ENCODE measurements at places on chromosomes 11 and 22.

GRCh38 chr11:95119361-95120060 lies 29.9 kb downstream of the ENDOD1 start:
- DNase-seq = no peak
- H3K27ac ChIP-seq = no peak overlapping the region

DNA sequence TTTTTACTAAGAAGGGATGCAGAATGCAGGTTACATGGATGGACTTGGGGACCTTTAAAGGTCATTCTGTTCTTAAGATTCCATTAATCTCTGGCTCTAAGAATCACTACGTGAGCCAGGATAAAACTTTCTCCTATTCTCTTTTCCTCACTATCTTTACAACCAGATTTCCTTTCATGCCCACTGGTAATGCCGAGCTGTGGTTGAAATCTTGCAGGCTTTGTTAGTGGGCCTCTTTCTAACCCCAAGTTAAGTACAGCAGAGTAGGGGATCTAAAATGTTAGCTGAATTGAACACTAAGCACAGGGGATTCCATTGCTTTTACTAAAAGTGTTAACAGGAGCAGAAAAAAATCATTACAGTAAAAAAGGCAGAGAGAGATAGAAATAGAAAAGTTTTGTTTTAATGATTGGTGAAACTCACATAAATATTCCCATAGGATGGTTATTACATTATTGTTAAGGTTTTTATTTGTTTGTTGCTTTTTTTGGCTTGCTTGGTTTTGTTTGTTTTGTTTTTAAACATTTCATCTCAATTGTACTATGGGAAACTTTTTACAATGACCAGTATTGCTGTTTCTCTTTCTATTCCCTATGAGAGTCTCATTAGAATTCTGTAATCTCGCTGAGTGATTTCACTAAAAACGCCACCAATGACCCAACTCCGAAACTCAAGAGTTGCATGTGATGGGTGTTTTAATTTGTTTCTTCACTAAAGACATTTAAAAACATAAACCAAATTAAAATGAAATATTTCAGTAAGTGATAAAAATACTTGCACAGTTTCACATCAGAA lies 54.1 kb upstream of the HTATIP2 start:
- no peak overlapping the region for H3K4me3 ChIP-seq
- H3K27ac ChIP-seq = no peak overlapping the region
- DNase-seq = no peak
- peaks cover 6% of the 10 kb centered on the region for H3K4me1 ChIP-seq
- no peaks in the 10 kb centered on the region for H3K27me3 ChIP-seq

- H3K27ac ChIP-seq = no peak overlapping the region
- H3K27me3 ChIP-seq = no peaks in the 10 kb centered on the region
- peaks cover 8% of the 10 kb centered on the region for H3K36me3 ChIP-seq
- no peak for DNase-seq
- no peaks in the 10 kb centered on the region for H3K4me1 ChIP-seq
Measured at GRCh38 chr11:73671701-73672100, 25.3 kb downstream of the PLEKHB1 start.

GRCh38 chr11:93686812-93687211 lies 25.3 kb downstream of the CEP295 start:
- no peaks in the 10 kb centered on the region for H3K4me1 ChIP-seq
- no peak overlapping the region for H3K4me3 ChIP-seq
- peaks cover 86% of the 10 kb centered on the region for H3K36me3 ChIP-seq
- no peaks in the 10 kb centered on the region for H3K27me3 ChIP-seq
- DNase-seq = no peak

GRCh38 chr11:4459500-4459899 lies 10.4 kb downstream of the OR52K2 start:
- H3K4me1 ChIP-seq = no peaks in the 10 kb centered on the region
- H3K27ac ChIP-seq = no peak overlapping the region
- H3K4me3 ChIP-seq = no peak overlapping the region
- no peak for DNase-seq
- H3K27me3 ChIP-seq = no peaks in the 10 kb centered on the region

DNA sequence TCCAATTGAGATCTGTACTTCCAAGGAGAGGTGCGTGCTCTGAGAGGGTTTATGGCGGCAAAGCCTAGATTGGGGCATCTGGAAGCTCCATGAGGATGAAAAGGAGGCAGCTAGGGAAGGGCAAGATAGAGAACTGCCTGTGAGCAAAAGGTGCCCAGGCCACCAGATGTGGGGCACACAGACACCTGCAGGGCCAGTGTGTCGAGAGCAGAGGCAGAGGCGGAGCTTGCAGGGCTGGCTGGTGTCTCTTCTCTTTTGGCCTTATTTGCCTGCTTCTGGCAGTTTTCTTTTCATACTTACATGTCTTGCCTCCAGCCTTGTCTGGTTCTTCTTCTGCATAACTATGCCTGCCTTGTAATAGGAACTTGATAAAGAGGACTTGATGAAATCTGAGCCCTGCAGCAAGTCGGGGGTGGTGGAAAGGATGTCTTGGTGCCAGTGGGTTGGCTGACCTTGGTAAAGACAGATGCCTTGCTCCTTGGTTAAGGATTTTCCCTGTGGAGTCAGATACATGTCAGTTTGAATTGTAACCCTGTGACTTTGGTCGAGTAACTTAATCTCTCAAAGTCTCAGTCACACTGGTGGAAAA lies 680.3 kb downstream of the NTM start:
- no peaks in the 10 kb centered on the region for H3K36me3 ChIP-seq
- H3K27me3 ChIP-seq = no peaks in the 10 kb centered on the region
- H3K27ac ChIP-seq = no peak overlapping the region
- no peaks in the 10 kb centered on the region for H3K4me1 ChIP-seq
- H3K4me3 ChIP-seq = no peak overlapping the region
- DNase-seq = no peak

- no peak for DNase-seq
- H3K4me3 ChIP-seq = no peak overlapping the region
- H3K4me1 ChIP-seq = peaks cover 6% of the 10 kb centered on the region
Measured at GRCh38 chr11:76156971-76157427, 49.3 kb downstream of the WNT11 start.

GRCh38 chr11:121656328-121657090 lies 203.7 kb upstream of the SORL1-AS1 start:
- peaks cover 23% of the 10 kb centered on the region for H3K4me1 ChIP-seq
- H3K36me3 ChIP-seq = no peaks in the 10 kb centered on the region
- H3K4me3 ChIP-seq = no peak overlapping the region
- H3K27me3 ChIP-seq = no peaks in the 10 kb centered on the region

- H3K4me3 ChIP-seq = no peak overlapping the region
- H3K27ac ChIP-seq = no peak overlapping the region
- DNase-seq = no peak
- no peaks in the 10 kb centered on the region for H3K27me3 ChIP-seq
- H3K4me1 ChIP-seq = no peaks in the 10 kb centered on the region
Measured at GRCh38 chr11:74417379-74417804, 19.2 kb upstream of the PGM2L1 start.

DNA sequence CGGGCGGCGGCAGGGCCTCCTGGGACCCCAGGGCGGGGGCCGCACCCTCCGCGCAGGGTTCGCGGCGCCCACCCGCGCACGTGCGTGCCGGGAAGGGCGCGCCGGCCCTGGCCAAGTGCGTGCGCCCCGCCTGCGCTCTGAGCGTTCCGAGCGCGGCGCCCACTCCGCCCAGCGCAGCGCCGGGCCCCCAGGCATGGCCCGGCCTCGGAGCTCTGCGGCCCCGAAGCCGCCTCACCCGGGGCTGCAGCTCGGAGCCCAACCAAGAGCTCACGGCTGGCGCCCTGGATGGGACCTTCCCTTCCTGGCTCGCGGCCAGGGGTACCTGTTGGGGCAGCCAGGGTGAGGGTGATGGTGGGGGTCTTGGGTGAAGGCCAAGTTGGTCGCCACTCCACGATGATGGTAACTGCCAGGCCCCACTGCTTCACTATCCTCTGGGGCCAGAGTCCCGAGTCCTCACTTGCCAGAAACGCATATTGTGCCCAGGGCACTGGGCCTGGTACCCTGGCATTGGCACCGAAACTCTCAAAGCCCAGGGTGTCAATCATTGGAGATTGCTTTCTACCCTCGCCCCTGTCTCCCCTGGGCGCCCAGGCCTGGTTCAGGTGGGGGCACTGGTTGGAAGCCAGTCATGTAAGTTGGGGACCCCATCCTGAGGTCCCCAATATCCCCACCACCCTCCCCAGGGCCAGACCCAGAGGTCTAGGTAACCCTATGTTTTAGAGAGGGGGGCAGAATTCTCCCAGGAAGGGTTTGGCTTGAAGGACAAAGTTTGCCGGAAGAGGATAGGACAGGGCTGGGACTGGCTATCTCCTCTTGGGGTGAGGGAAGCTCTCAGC lies 882 bp downstream of the ANO1 start:
- H3K4me1 ChIP-seq = no peaks in the 10 kb centered on the region
- H3K27ac ChIP-seq = no peak overlapping the region
- H3K27me3 ChIP-seq = peaks cover 82% of the 10 kb centered on the region
- no peak for DNase-seq
- H3K36me3 ChIP-seq = no peaks in the 10 kb centered on the region
- H3K4me3 ChIP-seq = no peak overlapping the region

DNA sequence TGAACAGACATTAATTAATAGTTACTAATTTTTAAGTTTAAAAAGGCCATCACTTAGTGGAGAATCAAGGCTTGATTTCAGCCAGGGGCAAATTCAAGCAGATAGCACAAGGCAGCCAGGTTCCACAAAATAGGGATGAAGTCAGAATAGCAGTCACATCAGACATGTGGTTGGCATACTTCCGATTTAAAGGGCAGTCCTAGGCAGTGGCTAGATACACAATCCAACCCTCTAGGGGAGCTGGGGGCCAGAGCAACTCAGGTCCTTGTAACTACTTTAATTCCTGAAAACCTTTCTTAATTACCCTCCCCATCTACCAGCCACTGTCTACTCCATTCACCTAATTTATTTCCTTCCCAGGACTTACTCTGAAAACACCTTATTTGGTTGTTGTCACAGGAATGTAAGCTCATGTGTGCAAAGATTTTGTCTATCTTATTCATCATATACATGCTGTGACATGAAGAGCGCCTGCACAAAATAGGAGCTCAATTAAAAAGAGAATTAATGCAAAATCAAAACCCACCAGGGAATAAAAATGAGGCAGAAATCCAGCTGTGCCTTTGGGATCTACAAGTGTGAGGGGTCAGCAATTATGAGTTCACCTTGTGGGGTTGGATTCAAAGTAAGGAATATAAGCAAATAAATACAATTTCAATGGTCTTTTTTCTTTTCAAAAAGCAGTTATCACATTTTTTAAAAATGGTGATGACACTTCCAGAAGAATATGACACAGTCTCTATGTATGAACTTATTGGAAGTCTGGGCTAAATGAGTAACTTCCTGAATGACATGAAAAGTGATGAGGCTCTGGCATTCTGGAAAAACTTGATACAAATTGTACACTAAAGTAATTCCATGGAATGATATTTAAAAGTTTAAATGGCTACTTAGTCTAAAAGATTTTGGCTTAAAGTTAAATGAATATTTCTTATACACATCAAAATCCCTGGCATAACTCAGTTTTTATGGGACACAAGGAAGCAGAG lies 53.8 kb downstream of the COPB1 start:
- no peaks in the 10 kb centered on the region for H3K36me3 ChIP-seq
- no peaks in the 10 kb centered on the region for H3K27me3 ChIP-seq
- no peaks in the 10 kb centered on the region for H3K4me1 ChIP-seq
- no peak overlapping the region for H3K4me3 ChIP-seq
- DNase-seq = no peak

- no peaks in the 10 kb centered on the region for H3K36me3 ChIP-seq
- no peak overlapping the region for H3K4me3 ChIP-seq
- H3K4me1 ChIP-seq = peaks cover 26% of the 10 kb centered on the region
- no peak overlapping the region for H3K27ac ChIP-seq
Measured at GRCh38 chr11:78957476-78958245, 383.0 kb upstream of the NARS2 start.

DNA sequence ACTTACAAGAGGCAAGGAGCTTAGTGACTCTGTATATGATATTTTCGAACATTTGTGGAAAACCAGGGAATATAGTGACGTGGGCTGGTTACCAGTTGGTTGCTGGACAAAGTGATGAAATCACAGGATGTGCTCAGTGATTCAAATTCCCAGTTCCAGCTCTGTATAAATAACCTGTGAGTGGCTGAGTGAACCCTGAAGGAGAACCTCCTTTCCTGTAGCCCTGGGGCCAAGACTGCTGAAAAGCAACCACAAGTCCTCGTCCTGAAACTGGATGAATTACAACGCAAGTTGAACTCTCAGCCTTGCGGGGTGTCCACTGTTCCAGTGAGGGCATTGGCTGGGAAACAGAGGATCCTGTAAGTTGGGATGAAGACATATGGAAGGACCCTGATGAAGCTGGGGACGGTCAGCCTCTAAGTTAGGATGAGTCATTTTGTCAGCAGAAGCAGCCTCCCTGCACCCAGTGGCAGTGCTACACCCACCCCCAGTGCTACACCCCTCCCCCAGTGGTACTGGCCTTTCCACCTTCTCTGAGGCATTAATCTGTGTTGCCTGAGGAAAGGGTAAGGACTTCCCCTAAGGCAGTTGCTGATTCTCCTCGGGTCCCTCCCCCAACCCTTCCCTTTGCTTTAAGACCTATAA lies 22.0 kb upstream of the CD81 start:
- H3K27ac ChIP-seq = no peak overlapping the region
- no peak for DNase-seq
- no peak overlapping the region for H3K4me3 ChIP-seq
- H3K27me3 ChIP-seq = no peaks in the 10 kb centered on the region
